ENCODE measurements at places on chromosomes 16 and 17. TPM values are rescaled to one million over a fixed set of nuclear protein-coding genes. Genes with fewer than 3 reads are reported as not detected.

GRCh38 chr16:12017558-12017957 lies 41.0 kb downstream of the SNX29 start:
- no peak for DNase-seq

DNA sequence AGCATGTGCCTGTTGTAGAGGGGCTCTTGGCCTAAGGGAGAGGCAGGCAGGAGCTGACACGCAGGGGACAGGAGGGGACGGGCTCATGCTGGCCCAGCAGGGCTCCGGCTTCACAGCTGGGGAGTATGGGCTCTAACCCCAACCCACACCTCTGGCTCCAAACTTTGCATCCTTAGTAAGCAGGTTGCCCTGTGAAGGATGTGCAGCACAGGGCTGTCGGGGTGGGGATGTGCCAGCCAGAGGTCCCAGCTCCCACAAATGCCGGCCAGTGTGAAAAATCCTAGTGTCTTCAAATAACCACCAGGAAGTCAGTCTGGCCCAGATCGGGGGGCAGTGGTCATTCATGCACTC lies 14.0 kb upstream of the FAM83G start:
- DNase-seq = peak; percentile 50

DNA sequence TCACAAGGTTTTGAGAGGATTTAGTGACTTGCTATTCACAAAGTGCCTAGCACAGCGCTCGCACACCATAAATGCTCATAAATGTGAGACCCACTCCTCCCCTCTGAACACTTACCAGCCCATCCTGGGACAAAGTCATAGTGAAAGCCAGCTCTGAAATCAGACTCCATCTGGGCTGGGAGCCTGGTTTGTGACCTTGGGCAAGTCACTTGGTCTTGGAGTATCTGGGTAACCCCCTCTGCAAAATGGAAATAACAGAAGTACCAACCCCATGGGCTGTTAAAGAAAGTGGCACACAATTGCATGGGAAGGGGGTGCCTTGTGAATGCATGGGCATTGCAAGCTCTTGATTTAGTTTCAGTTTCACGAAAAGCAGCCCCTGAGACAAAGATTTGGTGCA lies 104.7 kb upstream of the CDH5 start:
- DNase-seq = no peak

- DNase-seq = no peak
Measured at GRCh38 chr17:5672815-5673430, 88.6 kb upstream of the NLRP1 start.

DNA sequence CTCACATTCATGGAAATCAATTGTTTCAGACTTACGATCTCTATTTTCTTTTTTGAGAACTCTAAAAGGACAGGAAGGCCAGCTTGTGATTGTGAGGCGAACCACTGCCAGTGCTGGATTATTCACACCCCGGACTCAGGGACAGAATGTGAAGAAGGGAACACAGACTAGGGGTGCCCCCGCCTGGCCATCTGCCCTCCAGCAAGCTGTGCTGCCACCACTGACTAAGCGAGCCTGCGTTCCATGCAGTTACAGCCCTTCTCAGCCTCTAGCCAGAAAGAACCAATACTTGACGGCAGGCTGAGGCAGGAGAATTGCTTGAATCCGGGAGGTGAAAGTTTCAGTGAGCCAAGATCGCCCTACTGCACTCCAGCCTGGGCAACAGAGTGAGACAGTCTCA lies 2.8 kb downstream of the HAGH start:
- no peak for DNase-seq

DNA sequence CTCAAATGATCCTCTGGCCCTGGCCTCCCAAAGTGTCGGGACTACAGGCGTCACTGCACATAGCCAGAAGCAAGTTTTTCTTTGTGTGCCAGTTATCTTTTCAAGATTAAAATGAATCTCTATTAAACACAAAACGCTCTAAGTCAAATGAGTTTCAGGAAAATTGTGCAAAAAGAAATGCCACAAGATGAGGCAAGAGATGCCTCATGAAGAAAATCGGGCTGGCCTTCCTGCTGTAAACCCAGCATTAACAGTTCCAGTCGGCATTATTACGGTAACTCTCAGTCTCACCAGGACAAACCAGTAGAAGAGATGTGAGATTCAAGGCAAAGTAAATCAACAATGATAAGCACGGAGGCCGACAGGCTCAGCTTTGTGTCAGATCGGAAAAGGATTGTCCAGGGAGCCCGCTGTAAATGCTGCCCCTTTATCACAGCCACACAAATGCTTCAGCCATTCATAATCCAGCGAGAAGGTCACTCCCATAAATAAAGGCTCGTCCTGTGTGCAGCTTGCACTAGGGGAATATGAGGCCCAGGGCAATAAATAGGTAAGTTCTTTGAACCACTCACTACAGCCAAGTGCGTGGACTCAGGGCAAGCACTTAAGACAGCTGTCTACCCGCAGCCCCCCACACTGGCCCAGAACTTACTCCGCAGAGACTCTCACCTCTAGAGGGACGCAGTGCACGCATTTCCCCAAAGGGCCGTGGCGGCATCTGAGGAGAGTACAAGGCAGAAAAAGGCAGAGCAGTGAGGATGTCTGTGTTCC lies 27.2 kb downstream of the NPLOC4 start:
- DNase-seq = no peak

GRCh38 chr17:4704991-4705390 lies 1.1 kb upstream of the PELP1 start:
- no peak for DNase-seq

GRCh38 chr17:78498848-78499247 lies 78.3 kb downstream of the DNAH17 start:
- DNase-seq = no peak

- no peak for DNase-seq
Measured at GRCh38 chr16:75193730-75194444, 13.1 kb downstream of the CTRB2 start.

GRCh38 chr16:75789237-75789636 lies 62.9 kb upstream of the CPHXL start:
- peak; percentile 43 for DNase-seq

GRCh38 chr16:64532117-64532516 lies 589.7 kb downstream of the CDH11 start:
- no peak for DNase-seq

Gene MAP2K6
- total RNA-seq = 10.9 TPM

Gene ASGR1
- total RNA-seq = 7.7 TPM

Gene ADAT1
- 45.4 TPM for total RNA-seq

Gene SNX20
- total RNA-seq = 17.6 TPM

Gene KRTAP4-3
- total RNA-seq = not detected

Gene IRF8
- total RNA-seq = 33.6 TPM

Gene CD300H
- 0.76 TPM for total RNA-seq

Measured in left lung (tissue), 14 donors.